ENCODE measurements at places on chromosomes 5 and 9.
A peak's percentile ranks its signal among the peaks of the same experiment; 100 is the strongest.

DNA sequence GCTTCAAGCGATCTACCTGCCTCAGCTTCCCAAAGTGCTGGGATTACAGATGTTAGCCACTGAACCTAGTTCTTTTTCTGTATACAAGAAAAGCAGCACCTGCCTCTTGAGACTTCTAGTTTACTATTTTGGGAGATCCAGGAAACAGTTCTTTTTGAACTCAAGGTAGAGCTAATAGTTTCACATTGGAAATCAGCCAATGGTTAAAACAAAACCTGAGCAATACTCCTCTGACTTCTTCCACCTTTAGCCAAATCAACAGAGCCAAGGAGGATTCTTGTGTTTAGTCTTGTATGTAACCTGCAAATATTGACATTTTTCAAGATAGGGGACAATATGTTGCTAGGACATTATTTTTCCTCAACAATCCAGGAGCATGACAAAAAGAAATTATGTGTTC, 349.4 kb downstream of the SH3GL2 start:
- DNase-seq, result no peak

DNA sequence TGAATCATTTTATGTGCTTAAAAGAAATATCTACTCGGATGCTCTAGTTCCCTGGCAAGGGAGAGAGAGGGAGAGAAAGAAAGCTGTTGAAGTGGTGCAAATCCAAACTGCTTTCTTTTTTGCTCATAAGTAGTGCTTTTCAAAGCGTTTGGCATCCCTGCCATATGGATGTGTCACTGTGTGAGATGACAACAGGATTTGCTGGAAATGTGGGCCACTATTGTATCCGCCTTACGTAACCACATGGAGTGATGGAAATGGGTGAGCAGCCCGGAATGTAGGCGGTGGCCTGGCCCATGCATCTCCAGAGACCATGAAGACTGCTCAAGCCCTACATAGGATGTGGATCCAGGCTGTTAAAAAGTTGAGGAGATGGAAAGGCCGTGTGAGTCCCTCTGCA, 30.8 kb downstream of the TJP2 start:
- DNase-seq, result no peak

DNA sequence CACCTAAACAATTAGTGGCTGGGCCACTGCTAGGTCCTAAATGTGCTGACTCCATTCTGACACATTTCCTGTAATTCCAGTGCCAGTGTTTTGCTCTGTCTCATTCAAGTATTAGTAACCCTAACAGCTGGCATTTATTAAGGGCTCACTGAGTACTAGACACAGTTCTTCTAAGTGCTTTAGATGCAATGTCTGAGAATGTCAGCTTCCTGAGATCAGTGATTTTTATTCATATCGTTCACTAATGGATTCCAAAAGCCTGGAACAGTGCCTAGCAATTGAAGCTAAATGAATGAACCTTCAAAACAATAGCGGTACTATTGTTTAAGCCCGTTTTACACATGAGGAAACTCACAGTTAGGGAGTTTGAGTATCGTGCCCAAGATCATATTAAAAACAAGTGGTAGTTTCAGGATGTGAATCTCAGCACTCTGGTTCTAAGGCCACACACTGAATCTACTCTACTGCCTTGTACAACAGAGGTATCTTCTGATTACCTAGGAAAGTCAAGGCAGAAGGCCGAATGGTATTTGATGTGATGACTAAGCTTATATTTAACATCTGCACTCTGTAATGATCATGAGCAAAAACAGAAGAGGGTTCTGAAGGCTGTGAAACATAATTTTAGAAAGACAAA, 304.0 kb downstream of the PJA2 start:
- DNase-seq, result no peak

DNA sequence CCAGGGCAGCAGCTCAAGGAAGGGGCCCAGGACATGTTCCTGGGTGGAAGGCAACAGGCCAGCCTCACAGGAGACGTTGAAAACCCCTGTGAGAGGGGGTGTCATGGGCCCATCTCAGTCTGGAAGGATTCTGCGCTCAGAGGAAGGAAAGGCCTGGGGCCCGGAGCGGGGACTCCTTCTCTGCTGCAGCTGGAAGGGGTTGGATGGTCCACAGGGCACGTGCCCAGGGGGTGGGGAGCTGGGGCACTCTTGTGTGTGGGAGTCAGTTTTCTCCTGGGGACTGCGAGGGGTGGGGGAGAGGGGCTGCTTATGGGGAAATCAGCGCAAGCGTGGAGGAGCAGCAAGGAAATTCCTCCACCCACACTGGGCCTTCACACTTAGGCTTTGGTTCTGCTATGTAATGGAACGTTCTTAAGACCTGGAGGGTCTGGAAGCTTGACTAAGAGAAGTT, 2.9 kb upstream of the LPCAT1 start:
- DNase-seq, result no peak

DNA sequence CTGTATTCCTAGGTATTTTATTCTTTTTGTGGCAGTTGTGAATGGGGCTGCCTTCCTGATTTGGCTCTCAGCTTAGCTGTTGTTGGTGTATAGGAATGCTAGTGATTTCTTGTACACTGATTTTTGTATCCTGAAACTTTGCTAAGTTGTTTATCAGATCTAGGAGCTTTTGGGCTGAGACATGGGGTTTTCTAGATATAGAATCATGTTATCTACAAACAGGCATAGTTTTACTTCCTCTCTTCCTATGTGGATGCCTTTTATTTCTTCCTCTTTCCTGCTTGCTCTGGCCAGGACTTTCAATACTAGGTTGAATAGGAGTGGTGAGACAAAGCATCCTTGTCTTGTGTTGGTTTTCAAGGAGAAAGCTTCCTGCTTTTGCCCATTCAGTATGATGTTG, 129.9 kb downstream of the DMXL1 start:
- DNase-seq, result no peak

GRCh38 chr5:181120306-181120705, 10.7 kb downstream of the OR2V1 start:
- no peak for DNase-seq

DNA sequence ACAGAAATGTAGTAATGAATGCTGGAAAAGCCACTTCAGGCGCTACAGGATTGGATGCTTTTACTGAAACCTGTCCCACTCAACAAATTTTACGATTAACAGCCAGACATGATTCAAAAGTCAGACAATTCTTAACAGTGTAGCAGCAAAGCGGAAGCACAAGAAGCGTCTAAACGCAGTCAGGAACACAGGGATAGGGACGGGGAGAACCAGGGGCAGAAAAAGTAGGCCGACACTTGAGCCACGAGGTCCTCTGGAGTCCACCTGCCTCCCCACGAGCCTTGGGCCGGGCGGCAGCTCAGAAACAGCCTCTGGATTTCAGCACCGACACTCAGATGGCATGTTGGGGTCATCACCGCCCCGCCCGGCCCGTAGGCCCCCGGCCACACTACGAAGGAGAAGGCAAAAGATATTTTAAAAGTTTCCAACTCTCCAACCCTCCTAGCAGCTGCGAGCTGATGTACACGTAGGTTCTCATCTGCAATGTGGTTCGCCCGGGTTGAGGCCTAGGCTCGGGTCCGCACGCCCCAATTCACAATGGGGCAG, 615 bp downstream of the RACK1 start:
- peak; percentile 20 for DNase-seq

GRCh38 chr5:50725800-50726474, 59.5 kb downstream of the PARP8 start:
- no peak for DNase-seq

DNA sequence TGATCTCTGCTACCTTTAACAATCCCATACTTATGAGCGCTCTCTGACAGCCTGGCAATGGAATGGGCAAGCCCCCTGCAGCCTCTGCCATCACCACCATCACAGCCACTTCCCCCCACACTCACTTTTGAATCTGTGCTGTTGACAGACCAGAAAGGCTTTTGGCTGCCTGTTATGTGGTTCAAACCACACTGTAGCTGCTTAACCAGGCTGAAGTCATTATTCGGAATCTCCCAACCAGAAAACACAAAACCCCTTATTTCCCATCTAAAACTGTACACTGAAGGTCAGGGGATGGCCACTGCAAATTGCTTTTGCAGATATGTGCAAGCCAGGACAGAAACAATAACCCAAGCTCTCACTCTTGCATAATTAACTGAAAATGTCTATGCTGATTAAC, 35.8 kb downstream of the PTCH1 start:
- no peak for DNase-seq

- DNase-seq, result no peak
Measured at GRCh38 chr5:5383461-5383860, 39.0 kb upstream of the ICE1 start.

DNA sequence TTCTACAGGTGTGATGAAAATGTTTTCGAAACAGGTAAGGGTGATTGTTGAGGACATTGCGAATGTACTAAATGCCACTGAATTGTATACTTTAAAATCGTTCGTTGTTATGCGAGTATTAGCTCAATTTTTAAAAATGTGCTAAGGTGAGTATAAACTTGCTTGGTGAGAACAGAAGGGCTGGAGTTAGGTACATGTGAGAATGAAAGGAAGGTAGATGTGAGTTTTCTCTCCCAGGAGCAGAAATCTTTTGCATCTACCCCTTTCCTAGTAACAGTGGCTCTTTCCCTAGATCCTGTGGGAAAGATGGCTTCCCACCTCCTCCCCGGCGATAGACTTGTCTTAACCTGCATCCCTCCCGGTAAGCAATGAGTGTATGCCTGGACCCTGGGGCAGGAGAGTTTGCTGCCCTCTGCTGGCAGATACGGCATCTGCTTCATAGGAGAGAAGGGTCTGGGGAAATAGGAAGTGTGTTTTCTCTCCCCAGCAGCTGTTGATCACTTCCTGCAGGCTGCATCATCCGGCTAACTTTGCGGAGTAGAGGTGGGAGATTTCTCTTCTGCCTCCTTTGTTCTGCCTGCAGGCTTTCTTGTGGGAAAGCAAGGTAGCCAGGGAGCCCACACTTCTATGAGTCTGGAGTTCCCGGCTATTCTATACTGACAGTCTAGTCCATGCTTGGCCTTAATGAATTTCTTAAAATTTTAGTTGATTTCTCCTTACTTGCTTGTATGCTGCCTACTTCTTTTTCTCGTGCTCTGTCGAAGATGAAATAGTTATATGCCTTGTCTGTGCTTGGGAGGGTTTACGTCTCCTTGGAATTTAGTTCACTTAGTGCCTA, 373.3 kb upstream of the SEMA6A start:
- peak; percentile 10 for DNase-seq

DNA sequence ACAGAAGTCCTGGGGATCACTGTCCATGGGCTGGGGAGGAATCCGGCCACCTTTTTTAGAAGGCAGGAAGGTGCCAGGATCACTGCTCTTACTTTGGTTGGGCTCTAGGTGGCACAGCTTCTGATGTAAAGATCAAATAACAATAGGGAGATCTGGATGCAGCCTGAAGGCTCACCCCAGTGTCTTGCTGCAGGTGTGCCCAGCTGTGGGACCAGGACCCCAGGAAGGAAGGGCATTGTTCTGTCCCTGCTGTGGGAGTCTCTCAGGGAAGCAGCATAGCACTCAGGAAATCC, 69.6 kb downstream of the DAB2IP start:
- no peak for DNase-seq

- DNase-seq, result no peak
Measured at GRCh38 chr9:121700165-121700831, 48.9 kb downstream of the DAB2IP start.

GRCh38 chr9:79731171-79731890, 159.6 kb downstream of the TLE4 start:
- DNase-seq, result no peak

DNA sequence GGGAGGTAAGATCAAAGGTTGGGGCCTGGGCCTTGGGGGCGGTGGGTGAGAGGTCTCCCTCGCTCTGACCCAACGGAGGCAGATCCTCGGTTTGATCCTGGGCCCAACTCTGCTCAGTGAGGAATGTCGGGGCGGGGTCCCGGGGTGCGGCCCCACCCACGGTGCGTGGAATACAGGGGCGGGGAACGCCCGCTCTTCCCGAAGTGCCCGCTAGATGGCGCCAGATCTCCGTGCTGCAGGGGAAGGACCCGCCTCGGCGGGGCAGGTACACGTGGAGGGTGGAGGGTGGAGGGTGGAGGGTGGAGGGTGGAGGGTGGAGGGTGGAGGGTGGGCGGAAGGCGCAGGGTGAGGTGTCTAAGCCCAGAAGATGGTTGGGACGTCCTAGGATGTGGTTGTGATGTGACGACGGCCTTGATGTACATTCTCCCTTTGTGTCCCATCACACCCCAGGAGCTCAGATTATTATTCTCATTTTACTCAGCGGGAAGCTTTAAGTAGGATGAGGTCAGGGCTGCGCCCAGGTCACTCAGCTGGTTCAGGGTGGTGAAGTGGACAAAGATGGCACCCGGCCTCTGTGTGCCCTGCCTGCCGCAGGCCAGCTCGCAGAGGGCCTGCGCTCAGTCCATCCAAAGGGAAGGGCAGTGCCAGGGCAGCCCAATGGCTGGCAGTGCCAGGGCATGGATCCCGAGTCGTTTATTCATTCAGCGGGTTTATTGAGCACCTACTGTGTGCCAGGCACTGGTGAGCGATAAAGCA, 9.4 kb upstream of the RPS14 start:
- peak; percentile 77 for DNase-seq

GRCh38 chr9:119284118-119284517, 85.1 kb downstream of the BRINP1 start:
- DNase-seq, result no peak

DNA sequence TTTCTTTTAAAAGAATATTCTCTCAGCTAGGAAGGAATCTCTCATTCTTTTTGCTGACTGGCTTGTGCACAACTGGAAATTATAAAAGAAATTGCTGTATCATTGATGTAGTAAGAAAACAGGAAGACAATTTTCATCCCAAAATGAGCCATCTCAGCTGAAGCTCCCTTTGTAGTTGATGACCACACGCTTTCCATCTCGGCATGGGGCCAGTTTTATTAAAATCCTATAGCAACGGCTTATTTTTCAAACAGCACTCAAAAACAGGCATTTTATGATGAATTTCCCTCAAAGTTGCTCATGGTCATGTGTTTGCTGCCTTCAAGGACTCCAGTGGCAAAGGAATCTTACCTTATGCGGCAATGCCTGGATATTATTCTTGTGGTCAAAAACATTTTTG, 62.4 kb upstream of the GLIS3 start:
- no peak for DNase-seq

- DNase-seq, result no peak
Measured at GRCh38 chr9:89986190-89986589, 381.4 kb downstream of the GADD45G start.

DNA sequence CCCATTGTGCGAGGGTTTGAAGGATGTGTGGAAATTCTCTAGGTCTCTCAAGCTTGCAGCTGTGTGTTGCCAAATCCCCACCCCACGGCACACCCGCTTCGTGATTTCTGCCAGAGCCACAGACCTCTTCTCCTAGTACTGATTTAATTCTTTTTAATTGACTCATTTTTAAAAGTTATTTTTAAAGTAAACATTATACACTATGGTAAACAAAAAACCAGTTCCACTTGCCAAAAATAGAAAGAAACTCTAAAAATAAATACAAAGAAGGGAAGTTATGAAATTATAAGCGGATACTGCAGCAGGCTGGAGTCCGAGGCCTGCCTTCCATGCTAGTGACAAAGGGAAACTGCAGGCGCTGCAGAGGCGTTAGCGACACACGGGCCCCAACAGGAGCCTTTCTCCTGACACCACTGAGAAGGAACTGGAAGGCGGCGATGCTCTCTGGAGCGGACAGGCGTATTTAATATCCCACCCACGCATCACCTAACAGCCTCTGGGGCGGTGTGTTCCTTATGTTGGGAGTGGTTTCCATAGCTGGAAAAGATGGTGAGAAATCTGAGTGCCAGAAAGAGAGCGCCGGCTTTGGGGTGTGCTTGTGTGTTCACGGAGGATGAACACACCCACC, 122.5 kb downstream of the COL23A1 start:
- DNase-seq, result no peak

- DNase-seq, result no peak
Measured at GRCh38 chr9:90943341-90943740, 141.7 kb downstream of the SYK start.
